ENCODE measurements at places on chromosomes 13 and 19.

DNA sequence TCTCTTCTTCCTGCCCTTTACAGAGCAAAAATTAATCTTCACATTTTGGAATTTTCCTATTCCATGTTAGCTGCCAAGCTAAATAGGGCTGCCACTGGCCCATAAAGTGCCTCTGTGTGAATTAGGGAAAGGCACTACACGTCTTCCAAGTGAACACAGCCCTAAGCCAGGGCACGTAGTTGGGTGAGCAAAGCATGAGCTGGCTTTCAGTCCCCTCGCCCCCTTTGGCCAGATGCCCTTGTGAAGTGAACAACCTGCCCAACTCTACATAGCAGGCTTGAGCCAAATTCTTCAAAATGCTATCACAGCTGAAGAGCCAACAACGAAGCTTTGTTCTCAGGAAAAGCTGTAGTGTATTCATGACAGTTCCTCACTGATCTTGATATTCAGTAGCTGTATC lies 213.1 kb downstream of the OXGR1 start:
- DNase-seq = no peak

GRCh38 chr19:3132971-3133792 lies 2.7 kb upstream of the GNA15 start:
- DNase-seq = no peak

- no peak for DNase-seq
Observed at GRCh38 chr13:105737688-105738087, 797.8 kb downstream of the EFNB2 start.

DNA sequence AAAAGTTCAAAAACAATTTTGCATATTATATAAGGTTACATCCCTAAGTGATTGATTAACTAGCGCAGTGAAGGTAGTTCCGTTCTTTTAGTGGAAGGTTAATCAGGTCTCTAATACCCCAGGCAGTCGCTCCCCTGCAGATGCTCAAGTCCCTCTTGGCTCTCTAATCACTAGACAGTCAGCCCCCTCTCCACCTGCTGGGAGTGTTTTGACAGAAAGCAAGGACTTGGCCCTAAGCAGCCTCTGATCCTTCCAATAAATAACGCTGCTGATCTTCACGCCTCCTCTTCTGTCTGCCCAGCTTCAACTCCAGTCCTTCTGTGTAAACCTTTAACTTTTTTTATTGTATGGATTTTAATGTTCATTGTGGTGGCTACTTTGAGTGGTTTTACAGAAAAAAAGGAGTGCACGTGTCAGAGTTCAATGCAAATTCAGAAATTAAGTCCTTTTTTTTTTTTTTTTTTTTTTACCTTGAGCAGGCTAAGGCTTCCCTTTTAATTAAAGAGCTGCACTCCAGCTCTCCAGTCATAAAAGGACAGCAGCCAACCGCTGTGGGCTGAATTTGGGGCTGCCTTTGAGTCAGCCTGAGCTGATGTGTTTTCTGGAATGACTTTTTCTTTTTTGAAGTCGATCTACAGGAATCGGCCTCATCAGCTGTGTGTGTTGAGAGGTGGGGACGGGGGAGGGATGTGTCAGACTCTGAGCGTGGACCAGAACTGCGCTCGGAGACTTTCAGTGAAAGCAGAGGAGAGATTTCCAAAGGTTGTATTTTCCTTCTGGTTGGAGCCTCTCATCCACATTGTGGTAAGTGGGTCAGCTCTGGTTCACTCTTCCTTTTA lies 33.8 kb upstream of the MYO16 start:
- DNase-seq = no peak

GRCh38 chr13:41426047-41426446 lies 31.3 kb upstream of the RGCC start:
- no peak for DNase-seq

GRCh38 chr19:2324220-2324948 lies 4.0 kb downstream of the LSM7 start:
- no peak for DNase-seq
